ENCODE measurements at places on chromosomes 6 and 20.

DNA sequence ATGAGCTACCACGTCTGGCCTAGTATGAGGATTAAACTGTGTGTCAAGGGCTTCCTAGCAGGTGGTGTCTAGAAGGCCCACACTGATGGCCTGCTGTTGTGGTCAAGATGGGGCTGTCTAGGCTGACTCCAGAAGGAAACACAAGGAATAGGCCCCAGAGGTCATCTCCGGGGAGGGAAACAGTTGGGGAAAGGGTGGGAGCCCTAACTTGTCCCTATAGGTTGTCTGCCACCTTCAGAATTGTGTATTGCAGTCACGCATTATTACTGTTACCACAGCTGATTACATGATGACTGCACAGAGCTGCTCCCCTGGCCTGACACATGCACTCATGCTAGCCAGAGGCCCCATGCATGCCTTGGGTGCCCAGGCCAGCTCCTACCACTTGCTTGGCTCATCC lies 27.3 kb downstream of the C20orf203 start:
- no peak for DNase-seq

DNA sequence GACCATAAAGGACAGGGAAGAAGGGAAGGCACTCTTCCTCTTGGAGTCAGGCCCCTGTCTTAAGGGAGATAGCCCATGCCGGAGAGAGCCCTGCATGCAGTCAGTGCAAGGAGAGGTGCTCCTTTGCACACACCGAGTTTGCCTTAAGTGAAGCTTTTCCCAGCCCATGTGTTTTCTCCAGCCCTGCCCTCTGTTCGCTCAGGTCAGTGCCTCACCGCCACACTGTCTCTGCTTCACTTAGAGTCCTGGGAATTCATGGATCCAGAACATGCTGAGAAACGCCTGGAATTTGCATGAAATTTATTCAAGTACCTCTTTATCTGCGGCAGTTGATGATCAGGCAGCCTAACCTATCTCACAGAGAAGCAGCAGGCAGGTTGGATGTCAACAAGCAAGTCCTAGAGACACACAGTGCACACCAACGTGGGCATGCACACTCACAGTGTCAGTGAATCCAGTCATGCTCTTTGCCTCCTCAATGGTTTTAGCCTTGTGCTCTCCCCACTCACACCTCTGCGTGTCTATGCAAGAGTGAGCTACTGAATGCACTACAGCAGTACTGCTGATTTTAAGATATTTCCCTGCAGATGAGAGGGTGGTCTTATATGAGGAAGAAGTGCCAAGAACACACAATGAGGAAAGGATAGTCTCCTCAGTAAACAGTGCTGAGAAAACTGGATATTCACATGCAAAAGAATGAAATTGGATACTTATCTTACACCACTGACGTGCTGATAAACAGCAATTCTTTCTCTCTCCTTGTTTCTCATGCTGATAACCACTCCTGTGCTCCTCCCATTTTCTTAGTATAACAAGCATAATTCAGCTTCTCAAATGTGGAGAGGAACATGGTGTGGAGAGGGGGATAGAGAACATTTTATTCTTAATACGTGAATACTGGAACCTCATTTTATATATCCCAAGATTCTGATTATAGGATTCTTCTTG lies 295.1 kb upstream of the CDYL start:
- DNase-seq = no peak

DNA sequence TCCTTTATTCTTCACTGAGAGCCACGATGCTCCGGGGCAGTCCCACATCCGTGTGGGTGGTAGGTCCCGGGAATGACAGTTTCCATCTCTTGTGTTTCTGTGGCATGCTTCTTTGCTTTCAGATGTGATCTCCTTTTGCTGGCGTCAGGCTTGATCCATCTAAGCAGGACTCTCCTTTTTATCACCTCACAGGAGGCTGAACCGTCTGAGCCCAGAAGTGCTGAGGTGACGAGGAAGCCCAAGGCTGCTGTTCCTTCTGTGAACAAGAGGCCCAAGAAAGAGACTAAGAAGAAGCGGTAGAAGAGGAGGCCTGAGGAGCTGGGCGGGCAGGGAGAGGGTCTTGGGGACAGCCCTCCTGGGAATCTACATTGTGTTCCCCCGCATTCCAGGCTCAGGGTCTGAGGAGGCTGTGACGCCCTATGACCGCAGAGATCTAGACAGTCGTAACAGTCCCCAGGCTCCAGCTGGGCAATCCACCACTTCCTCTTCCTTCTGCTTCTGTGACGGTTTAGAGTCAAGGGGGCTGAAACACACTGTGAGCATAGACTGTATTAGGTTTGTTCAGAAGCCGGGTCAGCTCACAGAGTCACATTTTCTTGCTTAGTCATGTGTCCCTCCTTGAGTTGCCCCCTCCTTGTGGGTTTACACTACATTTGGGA lies 26.8 kb downstream of the MANBAL start:
- DNase-seq = no peak

GRCh38 chr6:34390531-34391472 lies 1.7 kb downstream of the NUDT3 start:
- no peak for DNase-seq

- no peak for DNase-seq
These were observed 105.0 kb upstream of the MAP3K7 start for GRCh38 chr6:90691823-90692222.
